ENCODE measurements at places on chromosomes 1 and 21.

DNA sequence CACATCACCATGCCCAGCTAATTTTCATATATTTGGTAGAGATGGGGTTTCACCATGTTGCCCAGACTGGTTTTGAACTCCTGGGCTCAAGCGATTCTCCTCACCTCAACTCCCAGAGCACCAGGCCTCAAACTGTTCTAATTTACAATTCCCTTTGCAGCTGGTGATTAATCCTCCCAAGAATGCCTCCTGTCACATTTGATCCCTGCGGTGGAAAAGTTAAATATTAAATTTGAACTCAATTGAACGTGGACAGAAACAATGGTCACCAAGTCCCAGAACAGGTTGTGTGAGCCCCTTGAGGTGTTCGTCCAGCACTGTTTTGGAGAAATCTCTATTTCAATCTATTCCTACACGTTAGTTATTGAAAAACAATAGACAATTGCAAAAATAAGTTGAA, 2.0 kb upstream of the ANKRD35 start:
- DNase-seq, result no peak

- no peak for DNase-seq
These were observed 6.1 kb upstream of the SLC19A2 start for GRCh38 chr1:169491845-169492281.

- no peak for DNase-seq
These were observed 60.6 kb downstream of the SDCCAG8 start for GRCh38 chr1:243316366-243316989.

GRCh38 chr1:16612332-16613172, 812 bp downstream of the NBPF1 start:
- DNase-seq, result peak; percentile 90

- DNase-seq, result peak; percentile 50
These were observed 17.2 kb downstream of the DNAJC16 start for GRCh38 chr1:15543589-15544568.

DNA sequence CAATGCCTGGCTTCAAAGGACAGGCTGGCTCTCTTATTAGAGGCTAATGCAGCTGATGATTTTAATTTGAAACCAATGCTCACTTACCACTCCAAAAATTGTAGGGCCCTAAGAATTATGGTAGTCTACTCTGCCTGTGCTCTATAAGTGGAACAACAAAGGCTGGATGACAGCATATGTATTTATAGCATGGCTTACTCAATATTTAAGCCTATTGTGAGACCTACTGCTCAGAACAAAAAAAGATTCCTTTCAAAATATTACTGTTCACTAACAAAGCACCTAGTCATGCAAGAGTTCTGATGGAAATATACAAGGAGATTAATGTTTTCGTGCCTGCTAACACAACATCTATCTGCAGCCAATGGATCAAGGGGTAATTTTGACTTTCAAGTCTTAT, 73.8 kb upstream of the DUSP10 start:
- no peak for DNase-seq

DNA sequence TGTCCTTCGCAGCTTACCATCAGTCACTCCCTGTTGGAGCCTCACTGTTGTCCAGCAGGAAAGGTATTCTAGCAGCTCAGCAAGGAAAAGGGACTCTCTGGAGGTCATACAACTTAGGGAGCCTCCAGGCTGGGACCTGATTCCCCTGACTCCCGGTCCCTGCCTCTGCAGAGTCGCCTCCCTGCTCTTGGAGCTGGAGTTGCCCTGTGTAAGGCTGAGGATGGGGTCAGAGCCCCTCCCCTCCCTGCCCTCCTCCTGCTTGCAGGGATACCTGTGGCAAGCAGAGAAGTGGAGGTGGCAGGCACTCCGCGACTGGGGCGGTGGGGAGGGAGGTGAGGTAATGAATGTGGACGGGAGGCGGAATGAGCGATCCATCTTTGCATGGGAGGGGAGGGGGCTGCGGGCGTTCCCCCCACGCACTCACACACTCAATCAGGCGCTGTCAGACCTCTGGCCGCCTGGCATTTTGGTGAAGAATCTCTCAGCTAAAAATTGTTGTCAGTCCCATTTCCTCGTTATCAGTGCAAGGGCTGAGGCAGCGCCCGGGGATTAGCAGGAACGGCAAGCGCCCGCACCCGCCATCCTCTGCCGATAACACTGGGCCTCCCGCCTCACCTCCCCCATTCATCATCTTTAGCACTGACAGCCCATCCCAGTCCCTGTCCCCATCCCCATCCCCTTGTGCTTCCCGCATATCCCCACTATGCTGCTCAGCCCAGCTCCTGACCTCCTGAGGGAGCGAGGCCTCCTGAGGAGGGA, 64.3 kb downstream of the TMEM53 start:
- no peak for DNase-seq

- peak; percentile 29 for DNase-seq
These were observed 67.6 kb upstream of the SDC3 start for GRCh38 chr1:30976143-30976542.

GRCh38 chr1:111629190-111629954, 9.8 kb downstream of the RAP1A start:
- no peak for DNase-seq

- no peak for DNase-seq
These were observed 36.2 kb upstream of the FHAD1 start for GRCh38 chr1:15210651-15211375.

DNA sequence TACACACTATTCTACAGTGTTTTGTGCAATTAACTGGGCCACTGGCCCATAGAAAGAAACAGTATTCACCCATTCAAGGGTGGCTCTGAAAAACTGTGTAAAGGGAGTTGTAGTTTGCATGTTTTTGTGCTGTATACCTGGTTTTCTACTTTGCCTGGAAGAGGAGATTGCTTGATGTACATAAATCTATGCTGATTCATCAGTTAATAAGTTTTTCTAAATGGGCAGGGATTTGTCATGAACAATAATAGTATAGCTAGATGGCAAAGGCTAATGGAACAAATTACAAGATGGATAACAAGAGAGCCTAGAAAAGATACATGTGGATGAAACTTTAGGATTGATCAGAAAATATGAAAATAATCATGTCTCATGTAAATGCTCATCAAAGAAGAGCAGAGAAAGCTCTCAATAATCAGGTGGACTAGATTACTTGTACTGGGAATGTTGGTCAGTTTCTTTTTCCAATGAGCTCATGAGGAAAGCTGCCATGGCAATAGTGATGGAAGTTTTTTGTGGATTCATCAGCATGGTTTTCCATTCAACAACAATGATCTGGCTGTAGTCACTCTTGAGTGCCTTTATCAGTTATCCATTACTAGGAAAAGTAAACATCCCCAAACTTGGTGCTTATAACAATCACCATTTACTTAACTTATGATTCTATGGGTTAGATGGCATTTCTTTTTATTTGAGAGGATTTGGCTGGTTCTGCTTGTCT, 602.8 kb downstream of the BRINP3 start:
- DNase-seq, result no peak

DNA sequence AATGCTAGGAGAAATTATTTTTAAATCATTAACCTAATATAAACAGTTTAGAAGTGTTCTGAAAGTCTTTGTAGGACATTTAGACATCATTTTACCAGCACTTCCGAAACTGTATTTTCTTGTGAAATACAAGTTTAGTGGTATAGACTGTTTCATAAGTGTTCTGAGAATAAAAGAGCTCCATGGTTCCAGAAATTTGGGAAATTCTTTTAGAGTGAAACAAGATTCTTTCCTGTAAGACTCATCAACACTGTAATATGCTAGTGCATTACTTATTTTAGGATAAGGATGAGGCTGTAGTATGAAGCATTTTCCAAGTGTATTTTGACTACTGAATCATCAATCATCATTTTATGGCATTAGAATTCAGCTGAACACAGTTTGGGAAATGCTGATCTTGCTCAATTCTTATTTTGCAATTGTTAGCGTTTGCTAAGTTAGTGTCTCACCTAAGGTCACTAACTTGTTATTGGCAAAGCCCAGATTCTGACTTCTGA, 73.4 kb downstream of the CEP350 start:
- DNase-seq, result peak; percentile 40

DNA sequence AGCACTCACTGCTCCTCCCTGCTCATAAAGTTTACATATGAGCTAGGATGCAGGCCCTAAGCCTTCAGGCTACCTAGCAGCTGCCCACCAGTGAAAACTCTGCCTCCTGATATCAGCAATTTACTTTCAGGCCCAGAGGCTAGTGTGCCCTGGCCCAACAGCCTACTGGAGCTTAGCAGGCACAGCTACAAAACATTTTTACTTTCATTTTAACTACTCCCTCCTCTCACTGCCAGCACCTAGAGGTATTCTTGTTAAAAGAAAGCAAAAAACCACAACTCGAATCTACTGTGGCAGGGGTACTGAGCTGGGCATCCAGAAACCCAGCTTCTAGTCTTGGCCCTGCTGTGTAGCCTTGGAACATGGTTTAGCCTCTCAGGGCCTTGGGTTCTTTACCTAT, 5.8 kb upstream of the LORICRIN start:
- no peak for DNase-seq

All from mesenchymal stem cell (in vitro differentiated cells and primary cell).